ENCODE measurements at places on chromosomes 11 and 22. TPM values are rescaled to one million over a fixed set of nuclear protein-coding genes. Genes with fewer than 3 reads are reported as not detected.

The CASP1 gene
- not detected for total RNA-seq

The DDI1 gene
- not detected for total RNA-seq

DNA sequence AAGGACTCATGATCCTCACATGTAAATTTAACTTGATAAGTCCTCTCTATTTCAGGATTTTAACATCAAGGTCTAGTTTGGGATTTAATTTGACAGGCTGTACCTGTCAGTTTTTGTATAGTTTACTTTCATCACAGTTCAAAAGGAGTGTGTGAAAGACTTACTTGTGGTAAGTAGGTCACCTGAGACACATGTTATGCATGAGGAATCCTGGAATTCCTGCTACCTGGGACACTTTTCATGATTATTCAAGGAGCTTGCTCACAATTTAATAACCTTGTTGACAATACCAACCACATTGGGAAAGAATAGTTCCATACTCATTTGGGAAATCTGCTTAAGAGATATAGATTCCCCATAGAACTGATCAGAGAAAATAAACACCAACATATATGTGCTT is 15.8 kb upstream of the SLC36A4 start:
- DNase-seq: no peak

DNA sequence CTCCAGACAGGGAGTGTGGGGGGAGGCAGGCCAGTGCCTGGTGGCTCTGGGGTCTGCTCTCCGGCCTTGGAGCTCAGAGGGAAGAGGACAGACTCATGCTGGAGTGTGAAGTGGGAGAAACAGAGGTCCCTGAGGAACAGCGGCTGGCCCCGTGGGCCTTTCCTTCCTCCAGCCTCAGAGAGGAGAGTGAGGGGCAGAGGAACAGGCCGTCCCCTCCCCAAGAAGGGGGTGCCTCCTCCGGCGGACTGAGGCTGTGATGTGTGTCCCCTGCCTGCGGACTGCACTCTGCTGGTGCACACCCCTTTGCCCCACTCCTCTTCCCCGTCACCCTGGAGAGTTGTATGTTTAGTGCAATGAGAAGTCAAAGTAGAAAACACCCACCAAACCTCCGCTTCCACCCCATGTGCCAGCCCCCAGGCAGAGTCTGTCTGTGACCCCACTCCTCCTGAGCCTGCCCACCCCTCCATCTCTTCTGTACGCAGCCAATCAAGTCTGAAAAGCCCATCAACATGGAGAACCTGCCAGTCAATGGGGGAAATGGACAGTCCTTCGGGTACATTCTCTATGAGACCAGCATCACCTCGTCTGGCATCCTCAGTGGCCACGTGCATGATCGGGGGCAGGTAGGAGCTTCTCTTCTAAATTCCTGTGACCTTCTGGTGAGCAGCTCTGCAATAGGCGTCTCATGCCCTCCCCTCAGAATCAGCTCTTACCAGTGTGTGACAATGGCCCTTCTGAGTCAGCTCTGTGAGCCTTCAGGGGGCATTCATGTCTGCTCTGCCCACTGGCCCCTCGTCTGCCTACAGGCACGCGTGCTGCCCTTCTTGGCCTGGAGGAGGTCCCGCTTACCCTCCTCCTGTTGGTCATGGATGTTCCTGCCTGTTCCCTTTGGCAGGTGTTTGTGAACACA is 39.0 kb downstream of the GLB1L2 start:
- no peak for DNase-seq

- no peak for DNase-seq
Measured at GRCh38 chr11:100866453-100866852, 179.4 kb downstream of the ARHGAP42 start.

DNA sequence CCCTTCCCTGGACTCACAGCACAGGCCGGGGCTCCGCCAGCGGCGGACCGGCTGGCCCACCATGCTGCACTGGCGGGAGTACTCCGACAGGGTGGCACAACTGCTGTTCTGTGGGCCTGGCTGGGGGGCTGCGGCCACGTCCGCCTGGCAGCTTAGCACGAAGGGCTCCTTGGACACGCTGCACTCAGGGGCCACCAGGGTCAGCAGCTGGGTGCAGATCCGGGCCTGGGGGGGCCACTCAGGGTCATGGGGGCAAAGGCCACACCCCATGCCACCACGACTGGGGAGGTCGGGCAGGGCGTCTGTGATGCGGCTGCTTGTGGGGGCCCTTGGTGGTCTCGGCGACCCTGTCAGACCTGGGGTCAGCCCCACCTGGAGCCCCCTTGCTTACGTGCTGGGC is 6.0 kb downstream of the MUC6 start:
- DNase-seq: no peak

GRCh38 chr11:3853899-3854659 is 1.4 kb upstream of the STIM1 start:
- no peak for DNase-seq

- DNase-seq: no peak
Measured at GRCh38 chr22:20089977-20090729, 10.1 kb downstream of the DGCR8 start.

DNA sequence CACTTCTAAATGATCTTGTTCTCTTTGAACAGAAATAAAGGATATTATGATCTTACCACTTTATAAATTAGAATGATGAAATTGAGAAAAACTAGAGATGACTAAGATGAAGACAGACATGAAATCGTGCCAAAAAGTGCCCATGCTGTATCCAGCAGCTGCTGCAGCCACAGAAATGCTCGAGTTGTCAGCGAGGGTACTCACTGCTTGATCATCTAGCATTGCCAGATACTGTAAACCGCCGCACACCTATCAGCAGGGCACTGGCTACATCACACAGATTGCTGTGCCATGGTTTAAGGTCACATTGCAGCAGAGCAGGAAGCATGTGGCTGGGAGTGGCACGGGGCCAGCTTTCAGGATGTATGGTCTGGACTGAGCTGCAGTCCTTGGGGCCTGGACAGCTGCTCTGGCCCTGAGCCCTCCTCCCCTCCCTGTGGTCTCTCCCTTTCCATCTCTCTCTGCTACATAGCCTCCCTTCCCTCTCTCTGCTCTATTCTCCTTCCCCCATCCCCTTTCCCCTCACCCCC is 51.0 kb upstream of the SEPTIN5 start:
- no peak for DNase-seq

All from epithelial cell of proximal tubule (primary cell).